ENCODE measurements at places on chromosomes 12 and 14.

DNA sequence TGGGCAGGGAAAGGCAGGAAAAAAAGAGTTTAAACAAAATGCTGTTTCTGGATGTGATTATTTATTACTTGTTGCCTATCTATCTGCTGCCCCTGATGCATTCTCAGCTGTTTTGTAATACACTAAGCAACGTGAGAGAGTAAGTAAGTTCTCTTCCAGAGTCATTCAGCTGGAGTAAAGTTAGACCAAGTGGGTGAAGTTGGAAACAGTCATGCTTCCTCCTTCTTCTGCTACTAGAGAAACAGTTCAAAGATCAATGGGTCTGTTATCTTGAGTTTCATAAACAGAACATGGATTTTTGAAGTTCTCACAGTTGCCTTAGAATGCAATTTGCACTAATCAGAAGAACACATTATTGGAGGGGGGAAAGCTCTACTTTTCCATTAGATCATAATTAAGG lies 279.3 kb downstream of the EGLN3 start:
- DNase-seq: no peak

- no peak for DNase-seq
Observed at GRCh38 chr12:118237052-118237665, 101.2 kb downstream of the PEBP1 start.

GRCh38 chr12:68482660-68483059 lies 128.0 kb upstream of the RAP1B start:
- no peak for DNase-seq

DNA sequence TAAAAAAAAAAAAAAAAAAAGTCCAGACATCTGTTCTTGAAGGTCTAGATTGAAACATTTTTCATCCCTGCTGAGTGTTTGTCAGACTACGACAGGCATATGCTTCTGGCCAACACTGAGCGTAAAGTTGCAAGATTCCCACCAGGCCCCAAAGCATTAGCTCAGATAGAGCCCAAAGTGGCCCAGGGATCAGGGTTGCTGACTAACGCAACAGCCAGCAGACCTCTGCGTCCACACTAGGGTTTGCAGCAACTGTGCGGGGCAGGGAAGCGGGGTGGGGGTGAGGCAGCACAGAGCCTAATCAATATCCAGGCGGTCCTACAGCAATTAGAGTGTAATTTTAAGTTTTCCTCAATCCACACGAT lies 55.7 kb downstream of the SSH1 start:
- no peak for DNase-seq

GRCh38 chr12:24798335-24798734 lies 150.6 kb downstream of the BCAT1 start:
- no peak for DNase-seq

All from NCI-H1417 (cell line).